CD14-positive monocyte (primary cell): ENCODE measurements at places on chromosomes 2 and 18.

DNA sequence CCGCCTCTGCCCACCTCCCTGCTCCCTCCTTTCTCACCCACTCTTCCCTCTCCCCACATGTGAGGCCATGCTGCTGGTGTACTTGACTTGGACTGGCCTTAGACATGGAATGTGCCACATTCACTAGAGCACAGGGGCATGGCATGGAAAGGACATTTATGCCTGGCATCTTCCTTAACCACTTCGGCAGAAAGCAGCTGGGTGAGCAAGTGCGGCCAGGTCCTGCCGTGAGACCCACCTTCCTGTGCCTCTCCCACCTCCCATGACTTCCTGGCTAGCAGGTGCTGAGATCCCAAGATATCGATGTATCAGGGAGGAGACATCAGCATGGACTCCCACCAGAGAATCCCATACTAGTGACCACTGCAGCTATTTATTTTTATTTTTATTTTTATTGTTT lies 13.0 kb downstream of the GPR55 start:
- no peak for DNase-seq

DNA sequence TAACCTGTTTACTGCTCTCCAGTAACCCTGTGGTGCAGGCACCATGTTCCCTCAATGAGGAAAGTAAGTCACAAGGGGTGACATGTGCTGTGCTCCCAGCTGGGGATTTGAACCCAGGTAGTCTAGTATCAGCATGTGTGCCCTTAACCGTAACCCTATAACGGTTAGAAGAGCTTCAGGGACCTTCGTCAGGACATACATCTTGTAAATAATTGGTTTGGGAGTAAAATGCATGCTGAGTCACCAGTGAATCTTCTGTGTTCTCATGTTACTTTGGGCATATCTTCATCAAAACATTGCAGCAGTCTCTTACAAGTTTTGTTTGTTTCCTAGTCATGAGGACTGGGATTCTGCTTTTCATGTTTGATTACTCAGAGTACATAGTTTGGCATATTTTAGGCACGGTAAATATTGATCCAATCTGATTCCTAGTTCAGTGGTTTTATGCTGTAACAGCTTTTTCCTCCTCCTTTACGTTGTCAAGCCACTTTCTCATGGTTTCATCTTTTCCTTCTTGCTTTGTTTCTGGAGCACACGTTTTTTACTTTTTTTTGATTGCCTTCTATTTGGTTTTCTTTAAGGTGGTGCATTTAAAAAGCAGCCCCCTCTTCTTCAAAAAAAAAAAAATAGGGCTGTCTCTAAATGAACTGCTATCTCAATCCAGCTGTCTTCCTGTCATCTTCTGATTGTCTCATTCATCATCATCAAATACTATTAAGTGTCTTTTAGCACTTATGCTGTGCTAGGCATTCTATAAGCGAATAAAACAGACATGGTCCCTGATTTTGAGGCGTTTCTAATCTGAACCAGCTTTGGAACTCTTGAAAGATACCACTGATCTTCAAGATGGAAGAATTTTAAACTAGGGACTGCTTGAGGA lies 50.4 kb downstream of the CLIP4 start:
- no peak for DNase-seq

DNA sequence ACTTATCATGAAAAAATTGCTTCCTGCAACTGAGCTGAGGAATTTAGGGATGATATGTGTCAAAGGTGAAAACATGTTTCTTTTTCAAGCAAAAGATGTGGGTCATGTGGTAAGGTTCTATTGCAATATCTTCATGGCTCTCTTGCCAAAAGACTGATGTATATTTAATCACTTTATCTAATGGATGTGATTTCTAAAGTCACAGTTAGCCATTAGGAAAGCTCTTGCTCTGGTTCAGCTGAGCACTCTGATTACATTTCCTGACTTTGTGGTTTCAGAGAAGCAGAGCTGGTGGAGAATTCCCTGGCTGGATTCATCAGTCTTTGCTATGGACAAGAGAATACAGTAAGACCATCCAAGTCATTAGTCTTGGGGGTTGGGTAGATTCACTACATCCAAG lies 24.4 kb downstream of the SCN9A start:
- DNase-seq: no peak

- no peak for DNase-seq
These were observed 42.1 kb downstream of the NIFK start for GRCh38 chr2:121694398-121695170.

GRCh38 chr18:36083729-36084128 lies 16.4 kb upstream of the RPRD1A start:
- DNase-seq: no peak

DNA sequence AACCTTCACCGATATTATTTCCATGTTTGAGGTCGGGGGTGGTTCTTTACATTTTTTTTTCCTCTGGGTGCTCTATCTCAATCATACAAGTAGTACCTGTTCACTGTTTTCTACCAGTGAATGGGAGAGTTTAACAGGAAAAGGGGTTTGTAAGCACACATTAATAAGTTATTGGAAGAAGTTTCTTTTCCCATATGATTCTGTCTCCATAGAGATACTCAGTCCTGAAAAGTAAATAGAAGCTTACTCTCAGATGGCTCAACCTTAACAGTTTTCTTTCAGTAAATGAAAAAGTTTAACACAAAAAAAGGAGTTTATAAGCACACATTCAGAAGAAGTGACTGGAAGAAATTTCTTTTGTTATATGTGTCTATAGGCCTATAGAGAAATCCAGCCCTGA lies 995.6 kb upstream of the SLC39A10 start:
- DNase-seq: no peak

GRCh38 chr2:27265536-27265870 lies 2.7 kb upstream of the SLC30A3 start:
- DNase-seq: no peak

GRCh38 chr2:216803791-216804190 lies 56.1 kb downstream of the TNP1 start:
- no peak for DNase-seq

- DNase-seq: no peak
These were observed 804.9 kb upstream of the NXPH2 start for GRCh38 chr2:139585101-139585500.

DNA sequence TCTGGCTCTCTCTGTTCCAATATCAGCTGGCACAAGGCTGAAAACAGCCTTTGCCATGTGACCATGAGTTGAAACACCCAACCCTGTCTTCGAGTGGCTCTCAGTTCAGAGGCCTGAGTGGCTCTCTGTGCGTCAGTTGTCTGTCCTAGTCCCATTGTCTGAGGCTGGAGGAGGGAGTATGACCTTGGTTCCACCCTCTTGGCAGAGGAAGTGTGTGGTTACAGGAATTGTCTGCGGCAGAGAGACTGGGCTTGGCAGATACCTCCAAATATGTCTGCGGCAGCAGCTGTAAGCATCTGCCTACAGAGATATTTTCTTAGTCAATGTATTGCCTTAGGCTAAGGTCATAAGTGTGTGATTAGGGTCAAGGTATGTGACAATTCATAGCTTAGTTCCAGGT lies 32.6 kb downstream of the CNGA3 start:
- DNase-seq: no peak

- DNase-seq: no peak
These were observed 25.7 kb upstream of the KCNJ13 start for GRCh38 chr2:232802091-232802490.

GRCh38 chr2:161990741-161991140 lies 83.3 kb downstream of the DPP4 start:
- DNase-seq: peak; percentile 47

DNA sequence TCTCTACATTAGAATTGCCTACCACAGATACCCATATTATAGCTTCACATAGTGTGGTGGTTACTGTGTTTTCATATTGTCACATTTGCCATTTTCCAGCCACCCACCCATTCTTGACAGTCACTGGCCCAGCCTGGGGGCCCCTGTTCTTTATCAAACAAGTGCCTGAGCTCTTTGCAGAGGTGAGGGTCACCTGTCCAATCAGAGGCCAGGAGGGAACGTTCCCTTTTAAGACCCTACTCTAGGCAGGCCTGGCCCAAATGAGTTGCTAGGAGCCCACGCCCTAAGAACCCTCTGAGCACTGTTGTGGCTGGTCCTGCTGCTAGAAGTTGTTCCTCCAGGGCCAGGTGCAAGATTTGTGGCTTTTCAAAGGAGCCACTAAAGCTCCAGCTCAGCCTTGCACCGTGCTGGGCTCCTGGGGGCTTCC lies 5.2 kb downstream of the IL37 start:
- no peak for DNase-seq

DNA sequence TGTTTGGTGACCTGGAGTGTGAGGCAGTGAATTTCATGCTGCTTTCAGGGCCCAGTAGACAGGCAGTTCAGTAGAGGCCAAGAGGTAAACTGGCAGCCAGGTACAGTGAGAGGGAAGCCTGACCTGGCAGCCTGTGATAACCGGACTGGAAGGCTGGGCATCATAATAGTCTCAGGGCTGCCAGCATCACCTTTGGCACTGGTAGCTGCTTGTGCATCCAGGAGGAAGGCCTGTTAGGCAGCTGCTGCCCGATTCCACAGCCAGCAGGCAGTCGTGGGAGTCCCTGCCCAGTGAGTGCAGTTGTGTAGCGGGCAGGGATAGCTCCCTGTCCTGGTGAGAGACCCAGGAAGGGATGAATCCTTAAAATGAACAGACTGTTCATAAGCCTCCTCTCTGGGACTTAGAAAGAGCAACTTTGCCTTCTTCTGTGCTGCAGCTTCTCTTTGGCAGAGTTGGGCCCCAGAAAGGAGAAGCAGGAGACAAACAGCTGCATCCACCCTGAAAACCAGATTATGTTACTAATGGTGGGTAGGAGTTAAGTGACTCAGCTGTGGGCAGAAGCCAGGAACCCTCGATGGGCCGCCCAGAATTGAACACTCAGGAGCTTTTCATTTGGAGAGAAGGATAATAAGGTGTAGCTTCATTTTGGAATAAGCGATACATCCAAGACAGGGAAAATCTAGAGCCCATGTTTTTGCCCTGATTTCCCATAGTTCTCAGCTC lies 8.1 kb upstream of the GPBAR1 start:
- no peak for DNase-seq

- DNase-seq: no peak
These were observed 242.3 kb upstream of the NOL4 start for GRCh38 chr18:34467058-34467457.

DNA sequence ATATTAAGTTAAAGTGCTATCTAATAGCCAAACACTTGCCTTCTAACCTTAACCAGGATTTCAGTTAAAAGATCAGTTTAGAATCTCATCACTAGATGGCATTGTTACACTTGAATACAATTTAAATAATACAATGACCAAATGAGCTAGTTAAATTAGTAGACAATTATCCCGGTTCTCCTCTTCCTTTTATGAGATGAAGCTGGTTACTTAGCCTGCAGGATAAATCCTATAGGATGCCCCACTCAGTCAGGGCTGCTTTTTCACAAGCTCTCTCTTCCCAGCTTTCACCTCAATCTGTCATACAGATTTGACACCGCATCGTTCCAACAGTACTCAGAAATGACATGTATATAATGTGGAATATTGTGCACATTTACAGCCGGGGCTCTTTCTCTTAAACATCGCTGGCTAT lies 678.8 kb downstream of the KCNJ3 start:
- peak; percentile 3 for DNase-seq

DNA sequence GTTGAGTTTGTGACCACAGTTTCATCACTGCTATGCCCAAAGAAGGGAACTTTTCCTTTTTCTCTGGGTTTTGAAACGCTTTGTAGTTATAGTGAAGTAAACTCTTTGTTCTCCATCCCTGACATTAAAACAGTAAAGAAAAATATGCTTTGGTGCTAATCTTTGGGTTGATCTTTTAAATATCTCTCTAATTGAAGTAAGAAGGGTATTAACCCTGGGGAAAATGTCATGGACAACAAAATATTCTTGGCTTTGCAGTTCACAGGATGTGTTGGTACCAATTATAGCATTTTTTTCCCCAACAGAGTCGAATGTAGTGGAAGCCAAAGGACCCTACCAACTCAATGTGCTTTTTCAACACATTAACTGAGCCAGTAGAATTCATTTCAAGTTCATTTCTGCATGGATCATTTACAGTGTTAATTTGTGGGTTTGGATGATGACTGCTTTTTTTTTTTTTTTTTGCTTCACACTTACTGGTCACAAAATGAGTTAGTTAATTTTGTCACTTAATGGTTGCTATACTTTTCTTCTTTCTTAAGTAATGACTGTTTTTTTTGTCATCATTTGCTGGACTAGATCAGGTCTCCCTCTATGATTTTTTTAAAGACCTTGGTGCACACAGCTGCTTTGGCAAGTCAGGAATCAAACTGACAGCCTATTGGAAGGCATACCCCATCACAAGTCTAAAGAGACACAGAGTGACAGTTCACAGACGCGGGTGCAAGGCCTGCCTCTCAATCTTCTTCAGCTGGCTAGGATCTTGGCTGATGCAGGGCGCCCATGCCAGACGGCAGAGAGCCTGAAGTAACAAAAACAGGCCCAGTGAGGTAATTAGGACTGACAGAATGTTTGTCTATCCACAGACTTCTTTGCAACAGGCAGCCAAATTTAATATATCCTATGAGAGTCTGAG lies 98.8 kb upstream of the MMADHC start:
- no peak for DNase-seq

DNA sequence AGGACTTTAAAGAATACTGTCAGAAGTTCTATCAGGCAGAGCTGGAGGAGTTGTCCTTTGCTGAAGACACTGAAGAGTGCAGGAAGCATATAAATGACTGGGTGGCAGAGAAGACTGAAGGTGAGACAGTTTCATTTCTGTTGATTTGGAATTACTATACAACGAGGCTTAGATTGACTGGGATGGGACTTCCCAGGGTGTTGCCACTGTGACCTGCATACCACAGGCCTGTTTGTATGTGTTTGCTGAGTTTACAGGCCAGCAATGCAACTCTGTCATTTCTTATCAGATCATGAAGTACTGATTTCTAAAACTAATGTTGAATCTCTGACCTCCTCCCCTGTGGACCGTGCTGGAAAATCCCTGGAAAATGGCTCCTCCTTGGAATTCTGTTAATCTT lies 11.8 kb downstream of the SERPINB8 start:
- no peak for DNase-seq

- no peak for DNase-seq
These were observed 164.4 kb upstream of the VRK2 start for GRCh38 chr2:57881998-57882888.

GRCh38 chr2:128510701-128511397 lies 192.2 kb upstream of the HS6ST1 start:
- DNase-seq: peak; percentile 59

DNA sequence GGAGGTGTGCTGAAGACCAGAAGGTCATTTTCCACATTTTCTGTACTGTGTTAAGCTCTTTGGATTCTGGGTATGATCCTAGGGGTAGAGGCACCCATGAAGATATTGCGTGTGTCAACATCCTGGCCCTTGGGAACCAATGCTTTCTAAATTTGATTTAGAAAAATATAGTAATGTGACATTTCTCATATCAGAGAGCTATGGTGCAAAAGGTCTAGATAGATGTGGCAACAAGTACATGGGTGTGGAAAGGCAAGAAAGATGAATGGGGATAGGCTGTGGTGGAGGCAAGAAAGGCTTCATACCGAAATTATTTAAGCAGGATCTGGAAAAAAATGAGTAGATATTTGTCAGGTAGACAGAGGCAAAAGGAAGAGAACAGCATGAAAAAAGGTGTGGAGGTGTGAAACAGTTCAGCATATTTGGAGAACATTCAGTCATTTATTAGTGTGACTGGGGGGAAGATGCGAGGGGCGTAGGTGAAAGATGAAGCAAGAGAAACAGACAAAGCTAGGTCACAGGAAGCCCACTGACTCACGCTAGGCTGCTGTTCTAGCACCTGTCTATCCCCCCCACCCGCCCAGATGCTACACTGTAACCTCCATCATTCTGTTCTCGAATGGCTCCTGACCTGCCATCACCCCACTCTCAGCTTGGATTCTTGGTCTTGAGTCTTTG lies 11.7 kb downstream of the DOK1 start:
- peak; percentile 33 for DNase-seq
